Amygdala (tissue), 56 donors: ENCODE measurements at places on chromosomes 1 and 21.

DNA sequence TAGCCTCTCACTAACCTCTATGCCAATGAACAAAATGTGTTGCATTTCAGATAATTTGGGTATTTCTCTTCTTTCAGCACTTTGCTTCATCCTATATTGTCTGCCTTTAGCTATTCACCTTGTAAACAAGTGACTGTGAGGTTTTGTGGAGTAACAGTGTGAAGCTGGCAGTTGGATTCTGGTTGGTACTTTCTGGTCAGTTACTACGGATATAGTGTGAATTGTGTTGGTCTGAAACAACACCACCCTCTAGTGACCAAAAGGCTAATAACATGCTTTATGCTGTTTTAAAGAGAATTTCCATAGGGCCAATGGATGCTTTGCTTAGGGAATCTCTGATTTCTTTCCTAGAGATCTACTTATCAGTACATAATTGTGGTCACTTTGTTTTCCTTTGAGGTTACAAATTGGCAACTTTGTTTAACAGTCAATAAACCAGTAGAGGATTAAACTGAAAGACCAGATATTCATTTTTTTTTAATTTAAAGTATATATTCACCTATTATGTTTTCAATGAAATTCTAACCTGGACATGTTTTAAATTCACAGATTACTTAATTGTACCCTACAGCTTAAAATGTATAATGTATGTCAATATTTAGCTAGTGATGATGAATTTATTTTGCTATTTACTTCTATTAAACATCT is 2.5 kb upstream of the PTGER3 start:
- peak; percentile 84 for DNase-seq

DNA sequence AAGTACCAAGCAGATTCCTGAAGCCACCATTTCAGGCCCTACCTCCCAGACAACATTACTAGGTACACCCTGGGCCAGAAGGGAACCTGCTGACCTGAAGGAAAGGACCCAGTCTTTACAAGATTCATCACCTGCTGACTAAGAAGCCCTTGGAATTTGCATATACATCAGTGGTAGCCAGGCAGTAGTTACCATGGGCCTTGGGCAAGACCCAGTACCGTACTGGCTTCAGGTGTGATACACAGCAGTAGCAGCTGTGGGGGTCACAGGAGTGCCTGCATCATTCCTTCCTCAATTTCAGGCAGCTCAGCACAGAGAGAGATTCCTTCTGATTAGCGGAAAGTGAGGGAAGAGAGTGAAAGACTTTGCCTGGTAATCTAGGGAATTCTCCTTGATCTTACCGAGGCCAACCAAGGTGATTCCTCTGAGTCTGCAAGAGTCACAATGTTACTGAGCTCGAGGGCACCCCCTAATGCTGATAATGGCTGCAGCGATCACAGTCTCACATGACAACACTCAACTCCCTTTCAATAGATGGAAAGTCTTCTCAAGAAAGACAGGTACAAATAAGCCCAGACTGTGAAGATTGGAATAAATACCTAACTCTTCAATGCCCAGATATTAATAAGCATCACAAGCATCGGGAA is 22.0 kb upstream of the UHMK1 start:
- DNase-seq: no peak

- DNase-seq: no peak
Measured at GRCh38 chr21:36882776-36883175, 83.7 kb downstream of the HLCS start.

DNA sequence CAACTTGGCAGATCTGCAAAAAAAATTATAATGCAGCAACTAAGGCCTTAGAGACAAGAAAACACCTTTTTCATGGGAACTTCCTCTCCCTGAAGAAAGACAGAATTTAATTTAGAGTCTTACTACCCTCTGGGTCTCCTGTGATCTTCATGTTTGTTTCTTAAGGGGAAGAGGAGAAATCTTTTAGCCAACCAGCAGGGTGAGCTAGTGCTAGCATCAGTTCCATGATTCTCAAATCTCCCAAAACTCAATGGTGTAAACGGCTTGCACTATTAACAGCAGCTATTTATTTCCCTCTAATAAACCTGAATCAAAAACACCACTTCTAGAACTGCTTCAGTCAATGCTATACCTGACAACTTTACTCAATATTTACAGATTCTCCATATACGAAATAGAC is 3.8 kb downstream of the ZNF644 start:
- DNase-seq: no peak

DNA sequence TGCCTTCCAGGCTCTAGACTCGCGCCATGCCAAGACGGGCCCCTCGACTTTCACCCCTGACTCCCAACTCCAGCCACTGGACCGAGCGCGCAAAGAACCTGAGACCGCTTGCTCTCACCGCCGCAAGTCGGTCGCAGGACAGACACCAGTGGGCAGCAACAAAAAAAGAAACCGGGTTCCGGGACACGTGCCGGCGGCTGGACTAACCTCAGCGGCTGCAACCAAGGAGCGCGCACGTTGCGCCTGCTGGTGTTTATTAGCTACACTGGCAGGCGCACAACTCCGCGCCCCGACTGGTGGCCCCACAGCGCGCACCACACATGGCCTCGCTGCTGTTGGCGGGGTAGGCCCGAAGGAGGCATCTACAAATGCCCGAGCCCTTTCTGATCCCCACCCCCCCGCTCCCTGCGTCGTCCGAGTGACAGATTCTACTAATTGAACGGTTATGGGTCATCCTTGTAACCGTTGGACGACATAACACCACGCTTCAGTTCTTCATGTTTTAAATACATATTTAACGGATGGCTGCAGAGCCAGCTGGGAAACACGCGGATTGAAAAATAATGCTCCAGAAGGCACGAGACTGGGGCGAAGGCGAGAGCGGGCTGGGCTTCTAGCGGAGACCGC is 2.0 kb upstream of the OLIG2 start:
- DNase-seq: no peak
